ENCODE measurements at places on chromosomes 1 and 21. TPM values are rescaled to one million over a fixed set of nuclear protein-coding genes. Genes with fewer than 3 reads are reported as not detected.

The MFAP2 gene
- total RNA-seq: not detected

The TGFB2 gene
- not detected for total RNA-seq

The TIMM17A gene
- 67.2 TPM for total RNA-seq

The ASPM gene
- total RNA-seq: 48.8 TPM

The BACE2 gene
- 1.1 TPM for total RNA-seq

GRCh38 chr1:178953034-178953433 lies 72.7 kb upstream of the FAM20B start:
- peaks cover 11% of the 10 kb centered on the region for H3K27me3 ChIP-seq
- no peak for DNase-seq
- H3K4me3 ChIP-seq: no peak overlapping the region
- no peaks in the 10 kb centered on the region for H3K36me3 ChIP-seq

DNA sequence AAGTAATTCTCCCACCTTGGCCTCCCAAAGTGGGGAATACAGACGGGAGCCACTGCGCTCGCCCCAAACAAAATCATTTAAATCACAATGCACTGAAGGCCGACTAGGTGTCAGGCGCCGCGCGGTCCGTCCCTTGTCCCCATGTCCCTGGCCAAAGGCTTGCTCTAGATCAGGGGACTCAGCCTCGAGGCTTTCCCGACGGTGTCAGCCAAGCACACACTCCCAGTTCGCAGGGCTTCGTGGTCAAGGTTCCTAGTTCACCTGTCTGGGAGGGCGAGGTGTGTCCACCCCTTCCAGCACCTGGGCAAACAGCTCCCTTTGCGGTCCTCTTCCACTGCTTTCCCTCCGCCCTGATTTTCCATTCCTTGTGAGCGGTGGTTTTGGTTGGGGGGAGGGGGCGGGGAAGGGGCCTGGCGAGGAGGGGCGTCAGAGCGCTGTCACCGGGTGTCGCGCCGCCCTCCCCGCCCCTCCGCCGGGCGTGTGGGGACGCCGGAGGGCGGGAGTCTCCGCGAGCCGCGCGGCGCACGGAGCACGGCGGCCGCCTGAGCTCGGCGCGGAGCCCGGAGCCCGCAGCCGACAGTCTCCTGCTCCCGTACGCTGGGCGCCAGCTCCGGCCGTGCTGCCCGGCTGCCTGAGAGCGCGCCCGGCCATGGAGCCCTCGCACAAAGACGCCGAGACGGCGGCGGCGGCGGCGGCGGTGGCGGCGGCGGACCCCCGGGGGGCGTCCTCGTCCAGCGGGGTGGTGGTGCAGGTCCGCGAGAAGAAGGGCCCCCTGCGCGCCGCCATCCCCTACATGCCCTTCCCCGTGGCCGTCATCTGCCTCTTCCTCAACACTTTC lies at the start of gene STUM:
TSS of gene STUM (plus strand) at position 509 of the 838 bp plus-strand sequence. CDS start at position 650, 141 bp downstream.
- peaks cover 14% of the 10 kb centered on the region for H3K4me1 ChIP-seq
- no peak for DNase-seq
- no peak within 1 kb of the TSS for H3K27ac ChIP-seq
- H3K36me3 ChIP-seq: no peaks in the 10 kb centered on the region

DNA sequence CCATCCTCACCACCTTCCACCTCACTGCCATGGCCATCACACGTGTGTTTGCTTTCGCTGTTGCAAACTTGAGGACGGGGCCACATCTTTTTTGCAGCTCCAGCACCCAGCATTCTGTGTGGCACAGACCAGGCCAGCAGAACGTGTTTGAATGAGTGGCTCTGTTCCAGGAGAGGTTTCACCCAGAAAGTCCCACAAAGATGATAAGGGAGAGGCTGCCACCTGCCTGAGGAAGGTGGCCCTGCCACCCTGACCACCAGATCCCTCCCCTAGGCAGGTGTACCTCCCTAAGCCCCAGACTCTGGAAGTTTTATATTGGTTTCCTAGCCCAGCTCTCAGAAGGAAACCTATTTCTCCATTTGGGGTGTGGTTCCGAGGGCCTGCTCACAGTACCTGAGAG lies 252.1 kb downstream of the KAZN start:
- H3K27me3 ChIP-seq: no peaks in the 10 kb centered on the region
- H3K4me1 ChIP-seq: no peaks in the 10 kb centered on the region
- H3K4me3 ChIP-seq: no peak overlapping the region
- no peaks in the 10 kb centered on the region for H3K36me3 ChIP-seq

- H3K4me1 ChIP-seq: no peaks in the 10 kb centered on the region
- H3K4me3 ChIP-seq: no peak overlapping the region
- no peak for DNase-seq
- no peaks in the 10 kb centered on the region for H3K36me3 ChIP-seq
- H3K27ac ChIP-seq: no peak overlapping the region
These were observed 1498.2 kb upstream of the B3GALT2 start for GRCh38 chr1:194684636-194685035.

- H3K4me3 ChIP-seq: peak overlapping the region; percentile 59
- H3K36me3 ChIP-seq: peaks cover 14% of the 10 kb centered on the region
These were observed 41.5 kb downstream of the KIAA1614 start for GRCh38 chr1:180954005-180954800.

- H3K36me3 ChIP-seq: no peaks in the 10 kb centered on the region
- no peak for DNase-seq
- no peaks in the 10 kb centered on the region for H3K4me1 ChIP-seq
- H3K27me3 ChIP-seq: peaks cover 47% of the 10 kb centered on the region
These were observed 15.7 kb upstream of the TMEM51 start for GRCh38 chr1:15137809-15138208.

DNA sequence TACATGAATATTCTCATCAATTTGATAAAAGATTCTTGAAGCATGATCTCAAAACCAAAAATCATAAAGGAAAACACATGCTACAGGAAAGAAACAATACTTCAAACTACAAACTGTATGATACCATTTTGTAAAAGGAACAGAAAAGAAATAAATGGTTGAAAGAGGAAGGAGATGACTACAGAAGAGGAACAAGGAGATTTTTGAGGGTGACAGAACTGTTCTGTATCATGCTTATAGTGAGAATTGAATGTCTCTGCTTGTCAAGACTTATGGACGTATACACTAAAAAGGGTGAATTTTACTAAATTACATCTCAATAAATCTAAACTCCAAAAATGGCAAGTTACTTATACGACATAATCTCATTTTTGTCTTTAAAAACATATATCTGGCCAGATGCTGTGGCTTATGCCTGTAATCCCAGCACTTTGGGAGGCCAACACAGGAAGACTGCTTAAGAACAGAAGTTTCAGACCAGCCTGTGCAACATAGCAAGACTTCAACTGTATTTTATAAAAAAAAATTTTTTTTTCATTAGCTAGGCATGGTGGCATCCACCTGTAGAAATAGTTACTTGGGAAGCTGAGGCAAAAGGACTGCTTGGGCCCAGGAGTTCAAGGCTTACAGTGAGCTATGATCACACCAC lies 125.4 kb downstream of the EIF4G3 start:
- no peaks in the 10 kb centered on the region for H3K27me3 ChIP-seq
- DNase-seq: no peak
- H3K4me3 ChIP-seq: no peak overlapping the region
- H3K27ac ChIP-seq: no peak overlapping the region
- peaks cover 6% of the 10 kb centered on the region for H3K36me3 ChIP-seq

- no peak overlapping the region for H3K27ac ChIP-seq
- no peaks in the 10 kb centered on the region for H3K4me1 ChIP-seq
- H3K36me3 ChIP-seq: no peaks in the 10 kb centered on the region
- DNase-seq: no peak
- no peak overlapping the region for H3K4me3 ChIP-seq
These were observed 158.5 kb downstream of the KCNJ6 start for GRCh38 chr21:37757606-37758376.

DNA sequence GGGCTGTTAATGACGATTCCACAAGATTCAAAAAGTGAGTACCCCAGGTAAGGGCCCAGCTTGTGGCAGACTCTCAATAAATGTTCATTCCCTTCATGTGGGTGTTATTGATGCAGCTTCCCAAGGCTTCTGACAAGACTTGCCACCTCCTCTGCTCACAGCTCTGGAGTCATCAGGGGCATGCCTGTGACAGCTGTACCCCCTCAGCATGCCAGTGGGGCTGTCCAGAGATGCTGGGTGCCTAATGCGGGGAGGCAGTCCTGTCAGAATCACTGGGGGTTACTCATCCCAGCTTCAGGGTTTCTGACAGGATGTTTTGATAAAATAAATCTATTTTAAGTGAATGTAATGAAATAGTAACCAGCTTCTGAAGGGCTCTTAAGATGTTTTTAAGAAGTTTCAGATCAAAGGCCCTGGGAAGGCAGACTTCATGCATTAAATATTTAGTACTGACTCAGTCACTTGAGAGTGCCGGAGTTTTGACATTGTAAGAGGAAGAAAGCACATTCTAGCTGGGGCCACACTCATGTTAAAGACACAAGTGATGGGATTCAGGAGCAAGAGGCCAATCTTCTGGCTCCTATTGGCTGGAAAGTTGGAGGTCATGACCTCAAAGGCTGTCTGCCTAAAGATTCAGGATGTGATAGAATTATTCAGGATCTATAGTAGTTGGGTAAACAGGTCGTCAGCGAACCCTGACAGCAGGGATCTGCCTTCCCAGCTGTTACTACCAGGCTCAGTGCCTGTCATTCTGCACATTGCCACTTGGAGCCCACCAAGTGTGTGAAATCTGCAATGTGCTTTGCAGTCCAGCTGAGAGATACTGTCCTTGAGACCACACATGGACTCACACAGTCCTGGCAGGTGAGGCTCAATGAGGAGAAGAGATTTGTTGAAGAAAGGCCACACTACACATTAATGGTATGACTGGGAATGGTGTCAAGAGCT lies 239.6 kb upstream of the BEND5 start:
- H3K4me3 ChIP-seq: no peak overlapping the region
- H3K36me3 ChIP-seq: no peaks in the 10 kb centered on the region
- H3K27ac ChIP-seq: no peak overlapping the region
- DNase-seq: no peak
- H3K4me1 ChIP-seq: no peaks in the 10 kb centered on the region

- H3K4me1 ChIP-seq: no peaks in the 10 kb centered on the region
- H3K27ac ChIP-seq: no peak overlapping the region
- H3K27me3 ChIP-seq: peaks cover 3% of the 10 kb centered on the region
- no peak overlapping the region for H3K4me3 ChIP-seq
These were observed 128.0 kb downstream of the HMCN1 start for GRCh38 chr1:185862235-185862634.

DNA sequence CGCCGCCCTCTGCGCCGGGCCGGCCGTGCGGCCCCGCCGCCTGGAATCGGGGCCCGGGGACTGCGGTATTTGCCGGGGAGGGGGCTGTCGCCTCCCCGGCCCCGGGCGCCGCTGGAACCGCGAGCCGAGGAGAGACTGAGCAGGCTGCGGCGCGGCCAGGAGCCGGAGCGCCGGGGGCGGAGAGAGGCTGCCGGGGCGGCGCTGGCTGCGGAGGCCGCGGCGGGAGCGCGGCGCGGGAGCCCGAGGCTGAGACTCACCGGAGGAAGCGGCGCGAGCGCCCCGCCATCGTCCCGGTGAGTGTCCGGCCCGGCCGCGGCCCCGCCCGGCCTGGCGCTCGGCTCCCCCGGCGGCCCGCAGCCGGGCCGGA lies 746 bp downstream of the DYRK1A start:
- H3K4me3 ChIP-seq: no peak overlapping the region
- peaks cover 12% of the 10 kb centered on the region for H3K36me3 ChIP-seq
- DNase-seq: peak; percentile 33
- no peak overlapping the region for H3K27ac ChIP-seq
- H3K27me3 ChIP-seq: no peaks in the 10 kb centered on the region

- H3K4me1 ChIP-seq: peaks cover 30% of the 10 kb centered on the region
- DNase-seq: peak; percentile 44
- no peaks in the 10 kb centered on the region for H3K36me3 ChIP-seq
- peak overlapping the region; percentile 14 for H3K27ac ChIP-seq
- no peak overlapping the region for H3K4me3 ChIP-seq
These were observed 208.3 kb upstream of the RUNX1 start for GRCh38 chr21:35257413-35257812.

GRCh38 chr1:3329640-3330281 lies 124.7 kb upstream of the ARHGEF16 start:
- H3K27ac ChIP-seq: no peak overlapping the region
- no peaks in the 10 kb centered on the region for H3K36me3 ChIP-seq
- no peaks in the 10 kb centered on the region for H3K4me1 ChIP-seq

DNA sequence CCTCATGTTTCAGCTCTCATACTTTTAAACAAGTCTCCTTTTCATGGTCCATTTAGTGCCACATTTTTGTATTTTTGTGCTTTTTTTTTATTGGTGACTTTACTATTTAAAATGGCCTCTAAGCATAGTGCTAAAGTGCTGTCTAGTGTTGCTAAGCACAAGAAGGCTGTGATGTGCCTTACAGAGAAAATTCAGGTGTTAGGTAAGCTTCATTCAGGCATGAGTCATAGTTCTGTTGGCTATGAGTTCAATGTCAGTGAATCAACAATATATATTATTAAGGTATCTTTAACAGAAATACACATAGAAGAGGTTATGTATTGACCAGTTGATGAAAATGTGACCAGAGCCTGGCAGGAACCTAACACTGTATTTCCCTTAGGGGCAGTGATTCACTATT lies 12.8 kb upstream of the FUBP1 start:
- no peak overlapping the region for H3K4me3 ChIP-seq
- DNase-seq: no peak
- no peak overlapping the region for H3K27ac ChIP-seq
- H3K27me3 ChIP-seq: no peaks in the 10 kb centered on the region

GRCh38 chr1:84006591-84006990 lies 7.7 kb upstream of the TTLL7 start:
- H3K27me3 ChIP-seq: peaks cover 30% of the 10 kb centered on the region
- H3K27ac ChIP-seq: no peak overlapping the region
- H3K36me3 ChIP-seq: no peaks in the 10 kb centered on the region
- H3K4me3 ChIP-seq: no peak overlapping the region

DNA sequence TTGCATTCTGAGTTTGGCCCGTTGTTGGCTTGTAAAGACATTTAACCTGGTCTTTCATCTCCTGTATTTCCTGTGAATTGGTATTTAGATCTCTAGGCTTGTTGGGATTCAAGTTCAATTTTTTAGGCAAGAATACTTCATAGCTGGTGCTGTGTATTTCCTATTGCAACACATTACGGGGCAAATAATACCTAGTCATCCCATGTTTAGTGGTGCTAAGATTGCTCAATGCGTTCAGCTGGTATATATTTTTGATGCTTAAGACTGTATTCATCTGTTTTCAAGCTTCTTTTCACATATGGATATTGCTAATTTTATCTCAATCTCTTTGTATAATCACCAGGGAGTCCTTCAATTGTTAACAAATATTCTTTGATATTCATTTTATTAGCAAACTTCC lies 87.5 kb upstream of the ZBTB18 start:
- H3K4me3 ChIP-seq: no peak overlapping the region
- H3K4me1 ChIP-seq: no peaks in the 10 kb centered on the region
- H3K36me3 ChIP-seq: no peaks in the 10 kb centered on the region
- no peak overlapping the region for H3K27ac ChIP-seq
- DNase-seq: no peak
- H3K27me3 ChIP-seq: peaks cover 14% of the 10 kb centered on the region

DNA sequence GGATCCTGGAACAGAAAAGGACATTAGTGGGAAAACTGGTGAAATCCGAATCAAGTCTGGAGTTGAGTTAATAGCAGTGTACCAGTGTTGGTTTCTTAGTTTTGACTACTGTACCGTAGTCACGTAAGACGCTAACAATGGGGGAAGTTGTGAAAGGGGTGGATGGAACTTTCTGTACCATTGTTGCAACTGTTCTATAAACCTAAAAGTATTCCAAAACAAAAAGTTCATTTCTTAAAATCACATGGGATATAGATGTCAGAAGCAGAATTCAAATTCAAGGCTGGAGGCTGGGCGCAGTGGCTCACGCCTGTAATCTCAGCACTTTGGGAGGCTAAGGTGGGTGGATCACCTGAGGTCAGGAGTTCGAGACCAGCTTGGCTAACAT lies 16.9 kb downstream of the ARHGEF19 start:
- H3K27ac ChIP-seq: no peak overlapping the region
- DNase-seq: no peak
- H3K4me3 ChIP-seq: no peak overlapping the region
- H3K4me1 ChIP-seq: peaks cover 5% of the 10 kb centered on the region

All from activated CD4-positive, alpha-beta memory T cell treated with anti-CD3 and anti-CD28 coated beads for 36 hours (primary cell).